ENCODE measurements at places on chromosomes 2 and 18.
A peak's percentile ranks its signal among the peaks of the same experiment; 100 is the strongest.

GRCh38 chr2:1856475-1856874 lies 112.2 kb upstream of the PXDN start:
- no peak for DNase-seq

GRCh38 chr2:219245148-219245898 lies at the start of the genes GLB1L and STK16:
Gene GLB1L, minus strand, starts transcription at chr2:219245444. Its CDS starts 1,871 bp downstream, at chr2:219243573.
Gene STK16, plus strand, starts transcription at chr2:219245479. Its CDS starts 521 bp downstream, at chr2:219246000.
- peak; percentile 95 for DNase-seq

DNA sequence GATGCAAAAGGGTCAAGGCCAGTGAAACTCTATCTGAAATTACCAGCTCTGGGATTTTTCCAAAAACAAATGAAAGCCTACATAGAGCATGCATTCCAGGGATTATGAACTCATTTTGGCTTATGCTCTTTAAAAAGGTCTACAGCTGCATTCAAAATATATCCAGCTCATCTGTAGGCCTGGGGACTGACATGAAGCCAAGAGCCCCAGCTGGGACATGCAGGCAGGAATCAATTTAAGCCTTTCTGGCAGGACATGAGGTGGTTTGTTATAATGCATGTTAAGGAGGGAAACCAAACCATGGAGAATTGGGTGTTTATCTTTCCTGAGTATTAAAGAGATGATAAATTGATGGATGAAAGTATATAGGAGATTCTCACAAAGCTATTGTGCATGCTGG lies 164.5 kb downstream of the RBM43 start:
- no peak for DNase-seq

- no peak for DNase-seq
These were observed 2.7 kb upstream of the ZC3H8 start for GRCh38 chr2:112257575-112257974.

GRCh38 chr18:8450013-8450412 lies 159.2 kb upstream of the RAB12 start:
- DNase-seq = no peak

DNA sequence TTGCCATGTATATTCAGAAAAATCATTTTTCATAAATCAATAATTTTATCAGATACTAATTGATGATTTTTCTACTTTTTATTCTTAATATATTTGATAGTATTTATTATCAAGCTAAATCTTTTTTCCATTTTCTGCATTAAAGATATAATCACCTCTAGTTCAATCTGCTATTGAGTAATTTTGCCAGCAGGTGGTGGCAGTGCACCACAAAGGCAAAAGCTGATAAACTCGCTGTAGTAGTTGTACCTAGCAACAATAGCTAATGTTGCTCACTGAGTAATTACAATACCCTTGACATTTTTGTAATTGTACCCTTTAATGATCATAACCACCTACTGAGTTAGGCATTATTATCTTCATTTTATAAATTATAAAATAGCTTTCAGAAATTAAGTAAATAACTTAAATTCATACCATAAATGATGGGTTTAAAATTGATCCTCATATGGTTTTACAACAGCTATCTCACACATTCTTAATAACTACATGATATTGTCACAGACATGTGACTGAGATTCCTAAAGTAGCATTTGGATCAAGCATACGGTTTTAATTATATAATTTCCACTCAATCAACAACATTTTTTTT lies 52.0 kb upstream of the CALCRL start:
- DNase-seq = peak; percentile 75

DNA sequence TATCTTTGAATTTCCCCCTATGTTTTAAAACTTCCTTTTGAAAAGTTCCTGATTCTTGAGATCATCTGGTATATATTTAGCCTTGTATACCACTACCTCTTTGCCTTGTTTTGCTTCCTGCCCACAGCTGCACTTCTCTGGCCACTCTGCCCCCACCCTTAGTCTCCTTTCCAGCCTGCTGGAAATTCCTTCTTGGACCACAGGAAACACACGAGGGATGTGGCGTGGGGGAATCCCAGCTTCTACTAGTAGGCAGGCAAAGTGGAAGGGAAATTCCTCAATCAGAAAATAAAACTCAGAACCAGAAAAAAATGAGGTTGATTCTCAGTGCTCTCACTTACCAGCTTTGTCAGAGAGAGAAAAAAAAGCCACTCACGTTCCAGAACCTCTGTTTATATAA lies 13.4 kb downstream of the IL18RAP start:
- DNase-seq = peak; percentile 67

DNA sequence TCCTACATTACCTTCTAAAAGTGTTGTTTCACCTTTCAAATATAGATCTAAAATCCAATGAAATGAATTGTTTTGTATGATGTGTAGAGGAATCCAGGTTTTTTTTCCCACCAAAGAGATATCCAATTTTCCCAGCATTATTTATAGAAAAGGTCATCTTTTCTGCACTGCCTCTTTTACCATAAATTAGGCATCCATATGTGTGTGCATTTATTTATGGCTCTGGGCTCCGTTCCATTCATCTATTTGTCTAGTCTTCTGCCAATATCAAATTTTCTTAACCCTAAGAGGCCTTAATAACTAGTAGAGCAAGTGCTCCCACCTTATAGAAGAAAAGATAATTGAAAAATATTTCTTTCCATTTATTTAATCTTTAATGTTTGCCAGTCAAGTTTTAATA lies 88.3 kb downstream of the ATAD2B start:
- no peak for DNase-seq

- DNase-seq = no peak
These were observed 242.9 kb downstream of the HRH4 start for GRCh38 chr18:24703316-24703715.

GRCh38 chr2:235055891-235056516 lies 104.2 kb downstream of the SH3BP4 start:
- DNase-seq = peak; percentile 82

DNA sequence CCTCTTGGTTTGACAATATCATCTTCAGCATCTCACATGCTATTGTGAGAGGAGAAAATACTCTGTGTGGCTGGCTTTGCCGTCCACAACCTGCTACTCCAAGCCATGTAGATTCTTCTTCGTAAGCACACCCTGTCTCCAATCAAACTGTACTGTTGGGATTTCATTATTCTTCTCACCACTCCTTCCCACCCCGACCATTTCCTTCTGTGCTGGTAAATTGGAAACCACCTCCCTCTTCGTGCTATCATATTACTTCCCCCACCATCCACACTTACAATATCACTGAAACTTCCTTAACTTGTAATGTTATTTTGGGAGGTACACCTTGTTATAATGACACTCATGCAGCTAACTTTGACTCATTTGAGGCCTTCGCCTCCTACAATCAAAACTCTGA lies 3.2 kb upstream of the AGXT start:
- no peak for DNase-seq

- DNase-seq = peak; percentile 26
These were observed 675 bp downstream of the PRKD3 start for GRCh38 chr2:37323781-37324535.

DNA sequence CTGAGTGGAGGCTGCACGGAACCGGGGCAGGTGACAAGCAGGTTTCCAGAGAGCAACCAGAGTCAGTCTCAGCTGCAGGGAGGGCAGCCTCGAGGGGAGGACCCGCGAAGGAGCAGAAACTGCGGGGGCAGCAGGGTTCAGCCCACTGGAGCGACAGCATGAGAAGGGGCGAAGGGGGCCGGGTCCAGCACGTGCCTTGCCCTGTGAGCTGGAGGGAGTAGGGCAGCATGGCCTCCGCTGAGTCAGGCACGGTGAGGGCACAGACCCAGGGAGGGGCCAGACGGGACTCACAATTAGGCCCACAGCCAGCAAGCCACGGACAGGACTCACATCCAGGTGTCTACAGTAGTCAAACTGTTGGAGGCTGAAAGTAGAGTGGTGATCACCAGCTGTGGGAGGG lies 22.7 kb upstream of the ATP9B start:
- DNase-seq = no peak

DNA sequence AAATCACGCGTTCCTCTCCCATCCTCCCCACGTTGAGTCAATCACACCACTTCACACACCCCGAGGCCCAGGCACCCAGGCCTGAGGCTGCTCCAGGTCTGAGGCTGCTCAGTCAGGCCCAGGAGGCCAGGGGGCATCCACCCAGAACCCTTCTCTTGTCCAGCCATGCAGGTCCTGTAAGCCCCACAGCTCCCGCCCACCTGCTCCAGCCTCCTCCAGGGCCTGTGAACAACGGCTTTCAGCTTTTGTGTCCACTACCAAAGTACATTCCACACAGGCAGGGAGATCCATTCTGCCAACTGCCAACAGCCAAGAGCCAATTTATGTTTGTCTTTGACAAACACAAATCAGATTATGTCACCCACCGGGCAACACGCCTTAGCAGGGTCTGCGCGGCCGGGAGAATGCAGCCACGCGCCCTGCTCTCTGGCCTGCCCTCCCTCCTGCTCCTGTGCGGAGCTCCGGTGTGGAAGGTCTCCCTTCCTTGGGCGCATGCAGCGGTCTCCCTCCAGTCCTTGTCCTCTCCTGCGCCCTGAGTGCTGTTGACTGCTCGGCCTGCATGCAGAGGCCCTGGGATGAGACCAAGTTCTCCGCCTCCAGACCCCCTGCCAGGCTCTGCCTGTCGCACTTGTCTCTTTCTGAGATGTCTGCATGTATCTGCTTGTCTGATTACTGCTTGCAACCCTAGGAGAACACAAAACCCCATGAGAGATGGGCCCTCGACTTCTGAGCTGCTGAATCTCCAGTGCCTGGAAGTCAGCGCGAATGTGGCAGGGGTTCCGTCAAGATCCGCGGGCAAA lies 146.6 kb downstream of the ZNF516 start:
- no peak for DNase-seq

DNA sequence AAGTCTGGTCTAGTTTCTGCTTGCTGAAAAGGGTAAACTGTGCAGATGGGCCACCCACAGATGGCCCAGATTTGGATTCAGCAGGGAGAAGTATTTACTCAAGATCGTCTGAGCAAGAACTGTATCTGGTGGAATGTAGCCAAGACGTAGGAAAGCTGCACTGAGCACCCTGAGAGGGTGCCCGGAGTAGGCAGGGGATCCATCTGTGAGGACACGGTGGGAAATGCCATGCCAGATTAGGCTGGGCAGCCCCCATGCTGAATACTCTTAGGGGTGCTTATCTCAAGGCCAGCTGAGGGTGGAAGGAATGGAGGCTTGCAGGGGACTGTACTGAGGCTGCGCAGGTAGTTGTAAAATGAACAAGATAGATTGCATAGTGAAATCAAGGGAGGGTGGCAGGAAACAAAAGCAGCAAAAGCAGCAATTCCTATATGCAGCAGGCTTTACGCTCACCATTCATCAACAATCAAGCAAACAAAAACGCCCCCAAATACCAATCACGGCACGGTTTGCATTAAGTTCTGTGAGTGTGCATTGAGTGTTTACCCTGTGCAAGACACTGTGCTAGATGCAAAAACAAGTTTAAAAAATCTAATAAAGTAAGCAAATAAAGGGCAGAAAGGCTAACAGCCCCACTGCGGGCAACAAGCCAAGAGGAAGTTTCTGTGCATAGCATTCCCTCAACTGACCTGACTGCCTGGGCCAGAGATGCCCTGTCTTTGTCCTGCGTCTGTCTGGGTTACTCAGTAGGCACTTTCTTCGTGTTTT lies 32.2 kb upstream of the LPIN2 start:
- DNase-seq = no peak

DNA sequence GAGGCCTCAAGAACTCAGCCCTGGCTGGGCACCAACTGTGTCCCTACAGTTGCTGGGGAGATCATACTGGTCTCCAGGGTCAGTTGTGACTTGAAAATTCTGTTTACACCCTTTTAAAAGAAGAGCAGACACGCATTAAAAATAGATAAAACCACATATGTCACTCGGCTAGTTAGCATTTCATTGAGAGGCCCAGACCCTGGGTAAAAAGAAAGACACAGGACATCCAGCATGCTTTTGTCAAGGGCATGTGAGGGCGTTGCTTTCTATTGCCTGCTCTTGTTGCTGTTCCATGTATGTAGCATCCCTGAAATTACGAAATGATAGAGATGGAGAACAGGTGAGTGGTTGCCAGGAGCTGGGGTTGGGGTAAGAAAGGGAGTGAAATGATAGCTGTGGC lies 94.3 kb downstream of the SEPTIN10 start:
- DNase-seq = no peak

DNA sequence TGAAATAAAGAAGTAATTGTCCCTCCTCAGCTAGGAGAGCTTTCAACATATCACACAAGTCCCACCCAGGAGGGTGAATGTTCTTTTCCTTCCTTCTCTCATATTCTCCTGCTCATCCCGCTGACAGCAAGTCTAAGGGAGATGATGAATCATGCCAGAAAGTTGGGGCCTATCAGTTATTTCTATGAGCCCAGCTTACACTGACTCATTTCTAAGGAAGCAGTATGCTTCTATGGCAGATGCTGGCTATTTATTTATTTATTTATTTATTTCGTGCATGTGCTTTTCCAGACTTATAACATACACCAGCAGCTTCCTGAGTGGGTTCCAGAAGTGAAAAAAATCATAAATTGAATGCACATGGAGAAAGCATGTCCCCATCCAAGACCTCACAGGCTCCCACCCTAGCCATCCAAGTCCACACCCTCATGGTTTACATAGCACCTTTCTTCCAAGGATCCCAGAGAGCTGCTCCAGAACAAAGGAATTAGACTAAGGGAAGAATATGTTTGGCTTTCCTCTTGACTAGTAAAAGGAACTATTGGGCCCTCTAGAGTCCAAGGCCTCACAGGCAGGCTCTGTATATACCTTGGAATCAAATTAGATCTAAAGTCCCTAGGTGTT lies 1074.2 kb upstream of the ZEB2 start:
- DNase-seq = peak; percentile 61

DNA sequence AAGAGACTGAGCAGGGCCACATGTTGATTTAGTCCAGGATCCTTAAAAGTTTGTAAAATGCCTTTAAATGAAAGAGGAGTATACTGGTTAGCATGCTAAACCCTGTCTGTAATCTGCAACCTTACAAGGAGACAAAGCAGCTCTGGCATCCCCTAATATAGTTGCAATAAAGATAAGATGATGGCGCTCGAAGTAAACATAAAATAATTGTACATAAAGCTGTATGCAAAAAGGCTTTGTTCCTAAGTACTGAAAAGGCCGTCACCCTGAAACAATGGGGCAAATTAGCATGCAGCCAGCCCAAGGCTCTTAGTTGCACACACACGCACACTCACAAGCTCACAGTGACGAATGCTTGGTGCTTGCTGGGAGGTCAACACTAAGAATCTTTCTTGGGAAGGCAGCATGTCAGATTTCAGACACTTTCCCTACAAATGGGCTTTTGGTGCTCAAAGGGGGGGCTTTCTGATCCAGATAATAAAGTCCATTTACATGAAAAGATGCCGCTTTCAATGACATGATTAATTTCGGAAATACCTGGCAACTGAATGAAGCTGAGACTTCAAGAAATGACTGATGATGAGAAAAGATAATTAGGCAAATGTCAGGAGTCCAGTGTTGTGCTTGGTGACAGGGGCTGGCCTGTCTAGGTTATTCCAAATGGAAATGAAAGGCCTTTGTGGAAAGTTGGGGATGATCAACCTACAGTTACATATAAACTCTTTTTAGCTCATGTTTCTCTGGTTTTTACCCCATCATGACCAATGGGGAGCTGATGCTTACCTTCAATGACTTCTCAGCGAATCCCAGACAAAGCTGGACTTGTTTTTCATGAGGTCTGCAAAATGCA lies 370.3 kb downstream of the MEIS1 start:
- DNase-seq = no peak

- DNase-seq = no peak
These were observed 86.7 kb upstream of the B3GNT7 start for GRCh38 chr2:231308631-231309428.

Measured in myocyte (in vitro differentiated cells).